ENCODE measurements at places on chromosomes 7 and 10.

DNA sequence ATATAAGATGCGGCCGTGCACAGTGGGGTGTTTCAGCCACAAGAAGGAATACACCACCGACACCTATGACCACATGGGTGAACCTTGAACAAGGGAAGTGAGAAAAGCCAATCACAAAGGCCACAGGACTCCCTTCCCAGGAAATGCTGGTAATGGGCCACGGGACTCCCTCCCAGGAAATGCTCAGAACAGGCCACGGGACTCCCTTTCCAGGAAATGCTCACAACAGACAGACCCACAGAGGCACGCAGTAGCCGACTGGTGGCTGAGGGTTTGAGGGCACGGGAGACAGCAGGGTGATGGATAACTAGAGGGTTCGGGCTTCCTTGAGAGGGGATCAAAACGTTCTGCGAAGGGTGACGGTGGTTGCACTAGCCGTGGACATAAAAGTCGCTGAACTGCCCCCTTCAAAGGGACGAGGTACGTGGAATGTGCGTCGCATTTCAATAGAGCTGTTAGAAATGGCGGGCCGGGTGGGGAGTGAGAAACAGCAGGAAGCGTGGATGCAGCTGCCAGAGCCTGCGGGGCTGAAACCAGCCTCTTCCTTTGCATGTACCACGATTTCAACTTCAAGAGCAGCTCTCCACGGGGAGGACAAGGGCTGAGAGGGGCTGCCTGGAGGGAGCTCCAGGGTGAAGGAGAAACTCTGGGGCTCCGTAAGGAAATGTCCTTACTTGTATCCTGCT lies 274.0 kb downstream of the ELFN1 start:
- DNase-seq, result no peak

DNA sequence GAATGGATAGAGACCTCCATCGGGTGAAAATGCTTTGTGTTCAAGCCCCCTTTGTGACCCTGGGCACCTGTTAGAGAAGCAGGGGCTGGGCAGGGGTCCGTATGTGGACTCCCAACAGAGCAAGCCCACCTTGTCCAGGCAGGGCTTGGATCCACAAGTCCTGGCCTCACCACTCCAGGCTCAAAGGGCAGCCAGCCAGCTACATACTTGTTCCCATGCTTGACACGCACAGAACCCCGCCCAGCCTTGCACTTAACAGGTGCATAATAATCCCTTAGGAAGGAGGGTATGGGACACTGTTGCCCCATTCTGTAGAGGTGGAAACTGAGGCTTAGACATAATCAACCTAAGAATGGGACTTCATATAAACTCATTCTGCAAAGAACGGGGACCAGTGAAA lies 160.6 kb downstream of the PRKAG2 start:
- no peak for DNase-seq

DNA sequence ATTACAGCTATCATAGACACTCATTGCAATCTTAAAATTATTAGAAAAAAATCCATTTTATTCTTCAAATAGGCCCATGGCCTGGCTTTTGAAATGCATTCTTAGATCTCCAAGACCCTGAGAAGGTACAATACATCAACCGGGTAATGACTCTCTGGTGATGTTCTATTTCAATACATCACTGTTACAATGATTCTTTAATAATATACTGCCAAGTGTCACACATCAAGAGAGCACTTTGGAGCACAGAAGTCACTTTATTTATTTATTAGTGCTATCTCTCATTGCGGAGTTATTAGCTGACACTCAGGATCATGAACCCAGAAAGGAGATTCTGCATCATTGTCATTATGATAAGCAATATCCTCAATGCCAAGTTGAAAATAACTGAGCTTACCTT lies 748.5 kb upstream of the MBL2 start:
- DNase-seq, result no peak

GRCh38 chr10:129410688-129411392 lies 56.2 kb upstream of the MGMT start:
- peak; percentile 57 for DNase-seq

- DNase-seq, result no peak
These were observed 143.8 kb downstream of the MAPK8 start for GRCh38 chr10:48450233-48450740.

DNA sequence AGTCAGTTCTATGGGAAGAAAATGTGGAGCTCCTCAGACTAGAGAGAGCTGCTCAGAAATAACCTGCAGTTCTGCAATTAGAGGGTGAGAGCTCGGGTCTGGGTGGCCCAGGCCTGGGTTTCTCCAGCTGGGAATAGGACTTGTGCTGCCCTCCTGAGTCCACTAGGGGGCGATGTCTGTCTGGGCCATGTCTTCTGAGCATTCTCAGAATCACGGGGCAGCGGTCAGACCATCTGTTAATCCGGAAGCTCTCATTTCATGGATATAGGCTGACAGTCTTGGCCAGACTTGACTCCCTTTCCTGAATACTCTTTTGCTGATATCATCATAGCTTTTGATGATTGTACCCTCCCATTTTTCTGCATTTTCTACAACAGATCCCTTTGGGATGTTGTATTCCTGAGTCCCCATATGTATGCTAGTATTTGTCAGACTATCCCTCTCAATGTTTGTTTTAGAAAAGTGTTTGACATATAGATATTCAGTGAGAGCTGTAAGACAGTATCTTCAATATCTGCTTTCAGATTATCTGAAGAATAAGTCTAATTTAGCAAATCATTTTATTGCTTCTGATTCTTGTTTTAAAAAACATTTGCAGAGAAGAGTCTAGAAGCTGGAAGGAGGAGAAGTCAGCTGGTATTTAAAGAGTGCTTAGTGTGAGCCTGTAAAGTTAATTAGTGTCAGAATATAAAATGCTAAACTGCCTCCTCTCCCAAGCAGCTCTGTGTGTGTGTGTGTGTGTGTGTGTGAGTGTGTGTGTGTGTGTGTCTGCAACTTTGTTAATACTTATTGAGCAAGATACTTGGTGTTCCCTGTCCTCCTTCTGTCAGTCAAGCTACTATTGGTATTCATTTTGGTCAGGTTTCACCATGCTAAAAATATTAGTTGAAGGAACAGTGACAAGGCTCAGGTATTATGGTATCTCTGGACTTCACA lies 38.0 kb downstream of the STARD3NL start:
- DNase-seq, result peak; percentile 86

- no peak for DNase-seq
These were observed 19.2 kb downstream of the OR2A14 start for GRCh38 chr7:144142187-144142586.

DNA sequence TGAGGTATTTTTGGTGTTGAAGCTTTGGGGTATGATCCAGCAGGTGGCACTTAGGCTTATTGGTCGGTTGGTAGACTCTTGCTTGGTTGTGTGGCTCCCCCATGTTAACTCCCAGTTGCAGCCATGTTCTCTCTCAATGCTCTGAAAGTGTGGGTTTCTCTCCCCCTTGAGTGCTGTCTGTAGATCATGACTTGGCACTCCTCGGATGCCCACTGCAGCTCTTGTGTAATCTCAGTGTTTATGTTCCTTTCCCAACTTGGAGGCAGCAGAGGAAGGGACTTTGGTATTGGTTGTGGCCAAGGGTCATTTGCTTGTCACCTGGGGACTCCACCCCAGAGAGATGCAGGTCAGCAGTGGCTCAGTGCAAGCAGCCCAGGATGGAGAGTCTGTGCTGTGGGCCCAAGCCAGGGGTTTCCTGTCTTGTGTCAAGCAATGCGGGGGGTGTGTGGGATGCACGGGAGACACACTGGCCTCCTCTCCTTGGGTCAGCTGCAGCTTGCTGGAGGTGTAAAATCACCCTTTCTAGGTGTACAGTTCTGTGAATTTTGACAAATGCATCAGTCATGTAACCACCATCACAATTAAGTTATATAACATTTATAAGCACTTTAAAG lies 36.9 kb downstream of the PIK3CG start:
- no peak for DNase-seq

GRCh38 chr7:55427342-55427741 lies 62.2 kb downstream of the LANCL2 start:
- DNase-seq, result no peak

DNA sequence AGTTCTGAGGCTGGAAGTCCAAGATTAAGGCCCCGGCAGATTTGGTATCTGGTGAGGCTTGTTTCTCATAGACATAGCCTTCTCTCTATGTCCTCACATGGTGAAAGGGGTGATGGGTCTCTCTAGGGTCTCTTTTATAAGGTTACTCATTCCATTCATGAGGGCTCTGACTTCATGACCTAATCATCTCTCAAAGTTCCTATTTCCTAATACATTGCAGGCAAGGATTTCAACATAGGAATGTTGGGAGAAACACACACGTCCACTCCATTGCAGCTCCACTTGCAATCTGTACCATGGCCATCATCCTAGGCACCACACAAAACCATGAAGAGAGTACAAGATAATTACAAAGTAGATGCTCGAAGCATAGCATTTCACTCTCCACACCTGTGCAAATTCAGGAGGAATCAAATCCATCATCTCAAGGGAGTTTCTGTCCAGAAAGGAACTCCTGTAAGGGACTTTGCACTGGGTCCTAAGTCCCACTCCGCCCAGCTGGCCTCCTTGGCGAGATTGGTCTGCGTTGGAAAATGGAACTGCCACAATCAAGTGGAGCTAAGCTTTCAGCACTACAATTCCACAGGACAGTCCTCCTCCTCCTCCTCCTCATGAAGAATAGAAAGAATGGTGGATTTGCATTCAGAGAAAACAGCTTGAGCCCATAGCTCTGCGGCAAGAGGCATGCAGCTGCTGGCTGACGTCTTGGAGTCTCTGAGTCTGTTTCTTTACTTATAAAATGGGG lies 8.8 kb downstream of the DDC start:
- DNase-seq, result no peak

- DNase-seq, result no peak
These were observed 72.5 kb upstream of the NKX6-2 start for GRCh38 chr10:132858121-132859081.

DNA sequence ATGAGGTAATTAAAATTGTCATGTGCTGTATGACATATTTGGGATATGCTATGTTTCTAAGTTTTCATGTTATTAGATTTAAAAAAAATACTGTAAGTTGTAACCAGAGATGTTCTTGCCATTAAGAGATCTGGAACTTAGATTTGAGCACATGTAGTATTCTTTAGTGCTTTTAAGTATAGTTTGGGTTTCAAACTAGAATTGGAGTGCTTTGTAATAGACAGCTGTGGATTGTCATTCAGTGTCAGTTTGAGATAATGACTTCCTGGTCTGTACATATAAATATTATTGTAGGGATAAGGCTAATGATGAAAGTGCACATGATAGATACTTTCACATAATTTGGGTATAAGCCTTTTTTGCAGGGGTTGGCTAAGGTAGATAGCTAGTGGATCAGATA lies 936.2 kb downstream of the CNTNAP2 start:
- no peak for DNase-seq

DNA sequence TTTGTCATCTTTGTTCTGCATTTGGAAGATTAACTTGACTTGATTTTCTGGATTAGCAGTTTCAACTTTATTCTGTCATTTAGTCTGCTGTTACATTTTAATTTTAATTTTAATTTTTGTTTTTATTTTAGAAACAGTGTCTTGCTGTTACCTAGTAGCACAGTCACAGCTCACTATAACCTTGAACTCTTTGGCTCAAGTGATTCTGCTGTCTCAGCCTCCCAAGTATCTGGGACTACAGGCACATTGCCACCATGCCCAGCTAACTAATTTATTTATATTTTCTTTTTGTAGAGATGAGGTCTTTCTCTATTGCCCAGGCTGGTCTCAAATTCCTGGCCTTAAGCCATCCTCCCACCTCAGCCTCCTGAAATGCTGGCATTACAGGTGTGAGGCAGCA lies 35.3 kb downstream of the PALS2 start:
- DNase-seq, result no peak

DNA sequence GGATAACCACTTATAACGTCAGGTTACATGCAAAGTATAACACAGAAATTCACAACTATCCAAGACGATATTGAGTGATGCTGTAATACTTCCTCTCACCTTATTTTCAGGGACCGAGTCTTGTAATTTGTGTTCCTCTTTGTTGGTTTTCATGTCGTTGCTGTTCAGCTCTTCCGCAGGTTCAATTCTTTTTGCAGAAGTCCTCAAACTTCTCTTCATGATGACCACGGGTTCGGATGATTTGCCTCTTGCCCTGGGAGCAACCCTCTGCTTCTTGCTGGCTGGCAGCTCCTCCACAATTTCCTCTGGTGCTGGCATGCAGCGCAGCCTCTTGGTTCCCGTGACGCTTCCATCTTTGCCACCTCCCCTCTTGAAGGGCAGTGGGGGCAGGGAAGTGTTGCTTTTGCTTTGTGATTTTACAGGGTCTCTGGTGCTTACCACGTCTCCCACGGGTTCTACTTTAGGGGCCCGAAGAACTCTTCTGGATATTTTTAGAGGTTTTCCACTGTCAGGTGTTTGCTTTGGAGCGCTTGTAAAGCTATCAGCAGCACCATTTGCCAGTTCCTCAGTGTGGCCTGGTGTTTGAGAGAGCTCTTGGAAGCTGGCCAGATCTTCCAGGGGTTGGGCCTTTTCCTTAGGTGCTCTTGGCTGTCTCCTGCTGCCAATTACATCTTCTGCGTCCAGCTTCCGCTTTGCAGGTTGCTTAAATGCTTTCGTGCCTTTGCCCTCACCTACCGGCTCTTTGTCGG lies 23.6 kb downstream of the MKI67 start:
- no peak for DNase-seq

DNA sequence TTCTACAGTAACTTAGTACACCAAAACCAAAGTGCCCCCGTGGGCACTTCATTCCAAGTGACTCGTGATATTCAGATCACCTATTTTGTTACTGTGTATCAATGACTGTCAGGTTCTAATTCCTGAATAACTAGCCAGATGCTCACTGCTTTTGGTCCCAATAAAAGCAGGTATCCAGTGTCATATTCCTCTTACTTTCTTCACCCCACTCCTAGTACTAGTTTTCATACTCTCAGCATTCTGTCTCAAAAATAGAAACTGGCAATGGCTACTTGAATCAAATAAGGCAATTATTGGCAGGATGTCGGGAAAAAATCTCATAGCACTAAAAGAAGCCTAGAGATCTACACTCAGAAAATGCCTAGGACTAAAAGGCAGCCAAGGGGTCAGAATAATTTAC lies 84.6 kb downstream of the ZNF467 start:
- no peak for DNase-seq

GRCh38 chr10:17882557-17882956 lies 69.2 kb upstream of the SLC39A12 start:
- no peak for DNase-seq

- DNase-seq, result no peak
These were observed 189.8 kb downstream of the CTNNA3 start for GRCh38 chr10:67506083-67506756.

GRCh38 chr7:139650429-139651100 lies 127.1 kb downstream of the CLEC2L start:
- no peak for DNase-seq

- no peak for DNase-seq
These were observed 45.7 kb downstream of the RPS24 start for GRCh38 chr10:78079411-78079810.

DNA sequence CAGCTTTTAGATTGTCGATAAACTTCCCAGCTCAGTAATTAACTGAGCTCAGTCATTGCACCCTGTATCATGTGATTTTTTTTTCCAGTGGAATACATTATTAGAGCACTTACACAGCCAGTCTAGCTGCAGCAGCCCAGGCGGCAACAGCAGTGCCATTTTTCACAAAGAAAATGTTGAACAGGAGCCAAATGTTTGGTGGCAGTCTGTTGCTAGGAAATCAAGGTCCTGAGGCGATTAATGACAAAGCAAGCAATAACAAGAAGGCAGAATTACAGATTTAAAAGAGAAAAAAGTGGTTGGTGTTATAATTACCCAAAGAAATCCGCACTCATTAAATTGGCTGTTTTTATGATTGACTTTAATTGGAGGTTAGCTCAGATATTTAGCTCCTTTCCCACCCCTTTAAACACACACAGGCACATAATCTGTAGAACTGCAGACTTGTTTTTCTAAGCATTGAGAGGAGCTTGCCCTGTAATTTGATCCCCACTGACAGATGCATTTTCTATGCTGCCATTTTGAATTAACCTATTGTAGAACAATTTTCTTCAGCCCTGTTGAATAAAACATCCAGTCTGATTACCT lies 267.4 kb downstream of the ADK start:
- DNase-seq, result no peak
